GM12864 (cell line): ENCODE measurements at places on chromosomes 16 and 17.

- DNase-seq, result peak; percentile 90
Observed at GRCh38 chr17:40582328-40582901, 17.1 kb upstream of the CCR7 start.

- no peak for DNase-seq
Observed at GRCh38 chr17:48472411-48473281, 42.6 kb upstream of the SKAP1 start.

GRCh38 chr16:22284637-22285036 lies 12.6 kb upstream of the POLR3E start:
- DNase-seq, result no peak

DNA sequence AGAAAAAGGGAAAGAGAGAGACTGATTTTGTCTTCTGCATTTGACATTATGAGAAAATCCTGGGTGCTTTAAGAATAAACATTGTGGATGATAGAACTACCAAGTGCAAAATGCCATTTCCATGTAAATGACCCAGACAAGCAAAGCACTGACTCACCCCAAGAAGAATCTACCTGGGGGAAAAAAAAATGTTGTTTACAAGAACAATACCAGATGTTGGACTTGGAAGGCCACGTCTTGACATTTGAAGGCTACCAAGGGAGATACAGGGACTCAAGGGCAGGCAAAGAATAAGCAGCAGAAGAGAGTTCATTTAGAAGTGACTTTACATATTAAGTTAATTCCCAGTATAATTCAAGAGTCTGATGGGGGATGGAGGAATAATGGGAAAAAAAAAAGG lies 125.3 kb downstream of the TMEM114 start:
- no peak for DNase-seq

DNA sequence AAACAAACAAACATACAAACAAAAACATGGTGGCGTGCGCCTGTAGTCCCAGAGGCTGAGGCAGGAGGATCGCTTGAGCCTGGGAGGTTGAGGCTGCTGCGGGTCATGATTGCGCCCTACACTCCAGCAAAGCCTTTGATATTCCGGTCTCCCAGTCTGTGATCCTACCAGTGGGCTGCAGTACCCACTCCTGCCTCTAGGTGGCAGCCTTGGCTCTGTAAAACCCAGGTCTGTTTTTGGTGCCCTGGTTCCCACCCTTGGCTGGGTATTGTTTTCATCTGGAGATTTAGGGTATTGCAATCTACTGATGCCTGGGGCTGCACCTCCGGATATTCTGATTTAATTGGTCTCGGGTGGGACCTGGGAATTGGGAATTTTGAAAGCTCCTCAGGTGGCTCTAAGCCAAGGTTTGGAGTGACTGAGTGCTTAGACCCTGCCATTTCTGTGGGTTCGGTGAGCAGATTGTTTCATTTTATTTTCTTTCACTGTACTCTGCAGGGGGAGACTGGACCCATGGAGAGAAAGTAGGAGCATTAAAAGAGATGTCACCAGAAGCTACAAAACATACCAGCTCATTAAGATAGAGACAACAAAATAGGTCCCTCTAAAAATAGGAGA lies 40.5 kb downstream of the MYH3 start:
- DNase-seq, result peak; percentile 30

- no peak for DNase-seq
Observed at GRCh38 chr16:31224092-31224955, 7.4 kb upstream of the PYDC1 start.

- DNase-seq, result peak; percentile 69
Observed at GRCh38 chr16:10776280-10776679, 32.6 kb downstream of the NUBP1 start.

DNA sequence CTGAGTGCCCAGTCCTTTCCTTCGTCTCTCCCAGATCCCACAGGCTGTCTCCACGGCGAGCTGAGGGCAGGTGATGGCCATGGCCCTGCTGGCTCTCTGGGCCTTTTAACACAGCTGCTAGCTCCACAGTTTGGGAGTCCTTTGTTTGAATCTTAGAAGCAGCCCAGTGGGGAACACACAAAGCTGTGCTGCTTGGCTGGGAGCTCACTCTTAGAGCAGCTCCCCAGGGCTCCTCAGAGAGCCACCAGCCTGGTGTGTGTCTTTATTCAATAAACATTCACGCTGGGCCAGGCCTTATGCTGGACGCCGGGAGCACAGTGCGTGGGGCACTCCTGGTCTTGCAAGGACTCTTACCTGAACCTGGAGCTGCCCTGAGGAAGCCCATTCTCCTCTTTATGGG lies 29.7 kb downstream of the WNT3 start:
- no peak for DNase-seq
